ENCODE measurements at places on chromosomes 7 and 10.
A peak's percentile ranks its signal among the peaks of the same experiment; 100 is the strongest.

DNA sequence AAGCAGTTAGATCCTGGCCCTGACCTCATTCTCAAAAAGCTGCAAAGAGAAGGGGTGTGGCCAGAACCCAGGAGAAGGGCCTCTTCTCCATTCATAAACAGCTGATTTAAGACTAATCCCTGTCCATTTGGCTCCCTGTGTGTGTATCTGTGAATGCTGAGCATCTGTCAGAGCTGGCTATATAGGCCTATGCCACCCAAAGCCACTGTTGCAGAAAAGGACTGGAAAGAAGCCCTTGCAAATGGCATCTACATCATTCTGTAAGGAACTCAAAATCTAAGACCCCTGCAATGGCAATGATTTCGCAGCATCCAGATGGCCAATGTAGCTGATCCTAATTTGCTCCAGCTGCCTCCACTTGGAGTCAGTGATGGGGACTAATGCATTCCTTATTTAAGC is 384.5 kb downstream of the KCNMA1 start:
- H3K4me3 ChIP-seq = no peak overlapping the region
- H3K27ac ChIP-seq = no peak overlapping the region
- no peaks in the 10 kb centered on the region for H3K36me3 ChIP-seq
- H3K27me3 ChIP-seq = no peaks in the 10 kb centered on the region
- DNase-seq = no peak
- H3K4me1 ChIP-seq = no peaks in the 10 kb centered on the region

- H3K36me3 ChIP-seq = no peaks in the 10 kb centered on the region
- DNase-seq = no peak
- H3K4me1 ChIP-seq = peaks cover 16% of the 10 kb centered on the region
- H3K27me3 ChIP-seq = peaks cover 10% of the 10 kb centered on the region
Measured at GRCh38 chr7:143327903-143328302, 12.0 kb downstream of the CLCN1 start.

GRCh38 chr10:2992401-2993198 is 74.7 kb upstream of the PFKP start:
- H3K27ac ChIP-seq = no peak overlapping the region
- no peaks in the 10 kb centered on the region for H3K36me3 ChIP-seq
- DNase-seq = no peak
- H3K4me1 ChIP-seq = no peaks in the 10 kb centered on the region

GRCh38 chr7:23208316-23208715 is 26.5 kb downstream of the NUP42 start:
- peaks cover 2% of the 10 kb centered on the region for H3K4me1 ChIP-seq
- no peak for DNase-seq
- no peak overlapping the region for H3K27ac ChIP-seq
- peaks cover 36% of the 10 kb centered on the region for H3K27me3 ChIP-seq

DNA sequence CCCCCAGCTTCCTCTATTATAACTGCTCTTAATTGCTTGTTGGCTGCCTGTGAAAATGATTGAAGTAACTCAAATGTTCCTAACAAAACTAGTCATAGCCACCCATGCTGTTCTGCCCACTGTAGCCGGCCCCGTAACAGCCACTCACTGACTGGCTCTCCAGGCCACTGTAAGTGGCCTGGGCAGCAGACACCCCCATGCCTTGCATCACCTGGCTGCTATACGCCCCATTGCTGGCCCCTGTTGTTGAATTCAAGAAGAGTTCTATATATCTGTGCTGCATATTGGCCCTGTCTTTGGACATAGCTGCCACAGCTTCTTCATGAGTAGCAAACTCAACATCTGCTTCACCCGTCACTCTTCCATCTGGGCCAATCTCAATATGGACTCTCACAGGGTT is 15.1 kb downstream of the FXYD4 start:
- H3K27ac ChIP-seq = no peak overlapping the region
- H3K27me3 ChIP-seq = no peaks in the 10 kb centered on the region
- H3K36me3 ChIP-seq = peaks cover 64% of the 10 kb centered on the region
- H3K4me3 ChIP-seq = no peak overlapping the region
- no peak for DNase-seq
- peaks cover 38% of the 10 kb centered on the region for H3K4me1 ChIP-seq

- H3K4me3 ChIP-seq = no peak overlapping the region
- no peaks in the 10 kb centered on the region for H3K27me3 ChIP-seq
- no peaks in the 10 kb centered on the region for H3K4me1 ChIP-seq
- no peak for DNase-seq
- H3K27ac ChIP-seq = no peak overlapping the region
- no peaks in the 10 kb centered on the region for H3K36me3 ChIP-seq
Measured at GRCh38 chr10:98957801-98958200, 277.9 kb downstream of the HPSE2 start.

- H3K4me3 ChIP-seq = no peak overlapping the region
- H3K4me1 ChIP-seq = peaks cover 11% of the 10 kb centered on the region
- no peak overlapping the region for H3K27ac ChIP-seq
- no peaks in the 10 kb centered on the region for H3K36me3 ChIP-seq
- H3K27me3 ChIP-seq = peaks cover 29% of the 10 kb centered on the region
Measured at GRCh38 chr10:129045599-129045998, 421.4 kb upstream of the MGMT start.

DNA sequence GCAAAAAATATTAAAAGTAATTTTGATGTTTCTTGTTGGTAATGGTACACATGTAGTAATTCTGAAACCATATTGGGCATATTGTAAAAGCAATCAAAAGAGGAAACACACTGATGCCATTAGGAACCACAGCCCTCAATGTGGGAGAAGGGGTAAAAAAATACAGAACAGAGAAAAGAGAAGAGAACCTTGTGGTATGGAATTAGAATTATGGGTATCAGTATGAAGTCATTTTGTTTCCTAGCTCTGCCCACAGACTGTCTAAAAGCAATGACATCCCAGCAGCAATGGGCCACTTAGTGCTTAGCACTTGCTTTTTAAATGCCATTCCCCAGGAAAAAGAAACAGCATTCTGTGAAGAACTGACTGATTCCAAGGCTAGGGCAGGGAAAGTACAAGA is 61.5 kb downstream of the CPVL start:
- H3K27me3 ChIP-seq = peaks cover 13% of the 10 kb centered on the region
- no peaks in the 10 kb centered on the region for H3K36me3 ChIP-seq
- no peaks in the 10 kb centered on the region for H3K4me1 ChIP-seq
- H3K4me3 ChIP-seq = no peak overlapping the region

DNA sequence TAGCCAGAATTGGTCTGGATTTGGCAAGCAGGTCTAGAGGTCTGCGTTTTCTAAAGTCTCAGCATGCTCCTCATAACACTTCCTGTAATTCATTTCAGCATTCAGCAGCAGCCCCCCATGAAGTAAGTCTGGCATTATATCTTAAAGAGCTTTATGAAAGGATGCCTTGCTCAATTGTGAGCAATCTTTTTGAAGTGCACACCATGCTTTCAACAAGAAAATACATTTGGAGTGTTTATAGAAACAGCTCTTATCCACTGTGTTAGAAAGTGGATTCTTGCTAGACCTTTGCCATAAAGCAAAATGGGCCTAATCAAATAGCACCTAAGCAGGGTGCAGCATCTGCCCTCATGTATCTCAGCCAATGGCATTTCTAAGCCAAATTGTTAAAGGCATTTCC is 378.0 kb upstream of the AKR1E2 start:
- H3K27me3 ChIP-seq = peaks cover 3% of the 10 kb centered on the region
- H3K4me3 ChIP-seq = no peak overlapping the region
- DNase-seq = no peak
- no peak overlapping the region for H3K27ac ChIP-seq
- H3K4me1 ChIP-seq = peaks cover 2% of the 10 kb centered on the region

DNA sequence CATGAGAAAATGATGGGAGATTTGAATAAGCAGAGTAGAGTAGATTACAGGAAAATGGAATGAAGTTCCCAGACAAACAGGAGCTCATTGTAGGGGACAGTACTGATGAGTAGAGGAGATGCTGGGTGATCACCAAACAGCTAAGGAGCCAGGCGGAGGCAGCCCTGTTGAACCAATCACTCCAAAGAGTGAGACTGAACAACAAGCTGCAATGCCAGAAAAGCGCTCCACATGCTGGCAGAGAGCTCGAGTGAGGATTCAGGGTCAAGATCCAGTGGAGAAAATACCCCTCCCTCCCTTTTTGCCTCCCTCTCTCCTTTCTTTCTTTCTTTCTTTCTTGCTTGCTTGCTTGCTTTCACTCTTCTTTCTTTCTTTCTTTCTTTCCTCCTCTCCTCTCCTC is 133.3 kb downstream of the PFKFB3 start:
- H3K36me3 ChIP-seq = peaks cover 19% of the 10 kb centered on the region
- peaks cover 1% of the 10 kb centered on the region for H3K4me1 ChIP-seq
- no peaks in the 10 kb centered on the region for H3K27me3 ChIP-seq

- no peak overlapping the region for H3K27ac ChIP-seq
- H3K4me1 ChIP-seq = no peaks in the 10 kb centered on the region
- peaks cover 61% of the 10 kb centered on the region for H3K36me3 ChIP-seq
- DNase-seq = no peak
Measured at GRCh38 chr10:99758211-99758891, 24.1 kb upstream of the ABCC2 start.

GRCh38 chr7:150986099-150986512 is 4.7 kb upstream of the NOS3 start:
- peak; percentile 35 for DNase-seq
- H3K36me3 ChIP-seq = no peaks in the 10 kb centered on the region
- H3K27me3 ChIP-seq = peaks cover 59% of the 10 kb centered on the region
- H3K4me3 ChIP-seq = no peak overlapping the region
- H3K4me1 ChIP-seq = peaks cover 15% of the 10 kb centered on the region

DNA sequence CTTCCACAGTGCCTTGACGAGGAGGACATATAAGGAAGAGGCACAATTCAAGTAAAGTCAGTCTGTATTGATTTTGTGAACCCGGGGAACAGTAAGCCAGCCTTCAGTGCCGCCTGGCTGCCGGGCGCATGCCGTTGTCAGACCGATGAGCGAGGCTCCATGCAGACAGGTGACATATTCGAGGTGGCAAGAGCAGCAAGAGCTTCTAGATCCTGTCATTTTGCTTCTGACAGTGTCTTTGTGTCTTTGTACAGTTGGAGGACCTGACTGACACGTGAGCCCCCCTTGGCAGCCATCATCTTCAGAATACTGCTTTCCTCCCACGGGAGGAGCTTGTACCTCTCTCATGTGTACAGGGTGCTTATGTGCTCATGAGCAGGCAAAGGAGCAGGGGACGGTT is 387.5 kb upstream of the GALNT17 start:
- H3K27me3 ChIP-seq = no peaks in the 10 kb centered on the region
- no peaks in the 10 kb centered on the region for H3K36me3 ChIP-seq
- H3K27ac ChIP-seq = no peak overlapping the region
- no peak for DNase-seq
- H3K4me1 ChIP-seq = no peaks in the 10 kb centered on the region
- no peak overlapping the region for H3K4me3 ChIP-seq

DNA sequence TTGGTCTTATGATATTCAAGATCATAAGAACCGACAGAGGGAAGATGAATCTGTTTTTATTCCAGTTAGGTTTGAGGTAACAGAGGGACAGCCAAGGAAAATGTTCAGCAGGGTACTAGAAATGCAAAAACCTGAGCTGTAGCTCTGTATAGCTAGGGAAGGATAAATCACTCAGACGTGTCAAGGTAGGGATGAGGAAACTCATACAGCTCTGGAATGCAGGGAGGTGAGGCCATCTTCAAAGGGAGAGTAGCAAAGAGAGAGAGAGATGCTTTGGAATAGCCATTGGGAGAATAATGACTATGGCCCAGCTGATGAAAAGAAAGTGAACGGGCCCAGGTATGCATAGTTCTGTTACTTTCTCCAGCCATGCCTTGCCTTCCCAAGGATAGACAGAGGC is 77.8 kb downstream of the PAX2 start:
- DNase-seq = no peak
- H3K36me3 ChIP-seq = no peaks in the 10 kb centered on the region
- H3K27me3 ChIP-seq = peaks cover 70% of the 10 kb centered on the region
- no peak overlapping the region for H3K27ac ChIP-seq
- no peak overlapping the region for H3K4me3 ChIP-seq

- H3K27ac ChIP-seq = no peak overlapping the region
- peaks cover 4% of the 10 kb centered on the region for H3K27me3 ChIP-seq
Measured at GRCh38 chr7:69819333-69819705, 221.0 kb downstream of the AUTS2 start.

- H3K27me3 ChIP-seq = peaks cover 4% of the 10 kb centered on the region
- peak overlapping the region; percentile 70 for H3K4me3 ChIP-seq
- DNase-seq = peak; percentile 77
- peaks cover 15% of the 10 kb centered on the region for H3K36me3 ChIP-seq
Measured at GRCh38 chr7:22675917-22676343, 51.1 kb upstream of the IL6 start.
